ENCODE measurements at places on chromosomes 6 and 20. TPM values are rescaled to one million over a fixed set of nuclear protein-coding genes. Genes with fewer than 3 reads are reported as not detected.
A peak's percentile ranks its signal among the peaks of the same experiment; 100 is the strongest.

The SAMD10 gene
- 42.7 TPM for total RNA-seq

The BNIP5 gene
- 0.13 TPM for total RNA-seq

The AAR2 gene
- 23.6 TPM for total RNA-seq

The HCK gene
- total RNA-seq = 20.1 TPM

The HLA-DQA2 gene
- 24.2 TPM for total RNA-seq

The PSMB8 gene
- 366 TPM for total RNA-seq

The HLA-DOA gene
- 73.3 TPM for total RNA-seq

The MARCKS gene
- total RNA-seq = 164 TPM

The HLA-DQB1 gene
- total RNA-seq = 119 TPM

The SLC17A2 gene
- total RNA-seq = not detected

The ENPP5 gene
- not detected for total RNA-seq

The STMN3 gene
- 2.5 TPM for total RNA-seq

The NOX3 gene
- total RNA-seq = not detected

- no peak for DNase-seq
These were observed 65.7 kb upstream of the TOP1 start for GRCh38 chr20:40962733-40963504.

DNA sequence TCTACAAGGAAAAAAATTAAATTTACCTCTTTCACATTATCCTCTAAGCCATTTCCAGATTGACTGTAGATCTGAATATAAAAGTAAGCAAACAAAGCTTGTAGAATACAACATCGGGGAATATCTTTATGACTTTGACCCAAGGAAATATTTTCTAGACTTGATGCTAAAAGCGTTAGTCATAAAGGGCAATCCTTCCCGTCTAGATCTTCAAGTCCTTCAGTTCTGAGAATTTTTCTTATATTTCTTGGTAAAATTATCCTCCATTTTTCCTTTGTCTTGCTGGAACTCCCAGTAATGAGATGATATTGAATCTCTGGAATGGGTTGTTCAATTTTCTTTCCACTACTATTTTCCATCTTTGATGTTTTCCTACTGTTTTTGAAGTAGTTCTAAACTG lies 77.8 kb upstream of the ZNF184 start:
- no peak for DNase-seq

DNA sequence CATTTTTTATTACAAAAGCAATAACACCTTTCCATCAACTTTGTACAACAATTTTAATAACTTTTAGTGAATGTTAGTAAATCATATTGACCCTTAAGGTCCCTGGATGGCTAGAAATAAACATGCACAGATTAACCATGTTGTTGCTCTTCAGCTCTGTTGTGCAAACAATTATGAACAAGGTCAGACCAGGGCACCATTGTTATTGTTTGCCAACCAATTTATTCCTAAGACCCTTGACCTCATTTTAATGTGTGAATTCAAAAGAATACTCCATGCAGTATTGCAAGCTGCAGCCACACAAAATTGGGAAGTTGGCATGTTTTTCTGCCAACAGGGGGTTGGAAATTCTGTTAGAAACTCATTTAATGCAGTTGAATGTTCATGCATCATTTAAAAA lies 426.6 kb upstream of the MAP3K7 start:
- no peak for DNase-seq

DNA sequence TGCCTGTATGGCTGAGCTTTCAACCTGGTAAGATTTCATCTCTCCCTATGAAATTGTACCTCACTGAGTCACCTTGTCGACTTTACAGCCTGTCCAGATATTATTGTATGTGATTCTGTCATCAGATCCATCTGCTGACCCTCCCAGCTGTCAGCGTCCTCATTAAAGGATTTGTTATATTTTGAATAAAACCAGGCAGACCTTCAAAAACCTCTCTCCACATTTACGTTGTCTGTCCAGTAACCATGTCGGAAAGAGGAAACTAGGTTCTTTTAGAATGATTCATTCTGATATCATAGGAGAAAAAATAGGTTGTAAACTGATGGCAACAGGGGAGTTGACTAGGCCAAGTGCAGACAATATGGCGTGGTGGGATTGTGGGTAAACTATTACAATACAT lies 38.5 kb downstream of the TSPYL4 start:
- no peak for DNase-seq

- DNase-seq = no peak
These were observed 62.8 kb downstream of the PSMB1 start for GRCh38 chr6:170490259-170490658.

- DNase-seq = peak; percentile 35
These were observed 567 bp upstream of the FNDC11 start for GRCh38 chr20:63553251-63553932.

DNA sequence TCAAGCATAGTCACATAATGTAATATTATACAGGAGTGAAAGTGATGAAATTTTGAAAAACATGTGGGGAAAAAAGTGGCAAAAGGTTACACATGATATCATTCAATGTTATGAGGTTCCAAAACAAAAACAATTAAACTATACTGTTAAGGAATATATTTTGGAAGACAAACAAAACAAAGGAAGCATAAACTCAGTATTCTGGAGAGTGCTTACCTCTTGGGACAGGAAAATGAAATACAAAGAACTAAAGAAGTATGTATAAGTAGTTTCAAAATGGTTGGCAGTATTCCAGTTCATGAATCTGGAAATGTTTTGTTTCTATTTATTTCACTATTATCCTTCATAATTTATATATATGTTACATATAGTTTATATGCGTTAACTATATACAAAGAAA lies 213.5 kb downstream of the MOXD1 start:
- DNase-seq = no peak

DNA sequence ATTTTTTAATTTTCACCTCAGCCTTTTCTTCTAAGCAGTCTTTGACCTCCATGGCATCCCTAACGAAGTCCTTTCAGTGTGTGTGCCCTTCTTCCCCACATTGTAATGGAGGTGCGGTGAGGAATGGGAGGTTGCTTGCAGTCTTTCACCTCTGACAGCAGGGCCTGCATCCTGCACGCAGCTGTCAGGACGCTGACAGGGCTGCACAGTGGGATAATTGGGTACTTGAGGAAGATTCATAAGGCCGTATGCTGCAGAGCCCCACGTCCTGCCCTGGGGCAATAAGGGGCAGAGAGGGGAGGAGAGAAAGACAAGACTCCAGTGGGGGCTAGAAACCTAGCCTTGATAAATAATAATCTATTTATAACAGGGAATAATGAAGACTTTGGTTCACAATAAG lies 184.7 kb downstream of the SAMD5 start:
- no peak for DNase-seq

DNA sequence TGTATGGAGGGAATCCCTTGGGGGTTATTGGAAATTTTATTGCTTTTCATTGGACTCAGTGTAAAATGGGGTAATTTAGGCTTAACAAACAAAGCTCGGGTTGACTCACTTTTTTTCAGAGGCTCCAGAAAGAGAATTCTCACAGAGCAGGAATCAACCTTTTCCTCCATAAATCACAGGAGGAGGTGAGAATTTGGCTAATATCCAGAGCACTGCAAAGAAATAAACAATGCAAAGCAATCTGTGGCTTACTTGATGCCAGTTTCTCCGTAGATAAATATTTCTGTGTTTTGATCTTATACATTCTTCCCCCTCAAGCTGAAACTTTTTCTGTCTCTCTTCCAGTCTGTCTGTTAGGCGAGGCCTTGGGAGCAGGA lies 176.6 kb downstream of the TSHZ2 start:
- DNase-seq = no peak

GRCh38 chr20:46050444-46050843 lies 21.4 kb downstream of the SLC12A5 start:
- no peak for DNase-seq

DNA sequence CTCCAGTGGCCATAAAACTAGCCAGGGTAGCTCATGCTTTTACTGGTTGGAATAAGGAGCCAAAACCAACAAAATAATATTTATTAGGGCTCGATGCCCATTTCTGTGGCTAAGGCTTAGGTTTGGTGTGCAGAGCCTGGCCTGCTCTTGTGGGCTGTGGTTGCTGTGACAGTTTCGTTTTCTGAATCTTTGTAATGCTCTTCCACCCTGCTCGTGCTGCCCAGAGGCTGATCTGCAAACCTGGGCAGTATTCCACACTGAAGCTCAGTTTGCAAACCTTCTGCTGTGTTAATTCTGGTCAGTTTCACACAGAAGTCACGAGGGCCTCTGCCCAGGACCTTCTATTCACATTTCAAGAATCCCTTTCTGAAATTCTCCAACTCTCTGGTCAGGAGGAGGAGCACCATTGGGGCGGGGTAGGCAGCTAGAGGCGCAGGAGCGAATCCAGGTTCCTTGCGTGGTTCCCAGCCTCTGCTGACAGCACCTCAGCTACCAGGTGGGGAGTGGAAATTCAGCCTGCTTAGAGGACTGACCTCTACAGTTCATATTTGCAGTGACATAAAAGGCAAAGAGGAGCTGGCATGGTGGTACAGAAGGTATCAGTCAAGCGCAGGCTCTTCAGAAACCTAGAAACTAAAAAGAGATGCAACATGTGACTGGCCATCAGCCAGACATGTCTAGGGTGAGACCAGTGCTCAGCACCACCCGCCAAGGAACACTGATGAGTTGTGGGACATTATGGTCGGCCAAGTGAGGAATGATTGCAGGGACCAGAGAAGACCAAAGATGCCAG lies 14.3 kb upstream of the C20orf144 start:
- peak; percentile 34 for DNase-seq

- no peak for DNase-seq
These were observed 48.9 kb downstream of the ATXN1 start for GRCh38 chr6:16712255-16712930.

DNA sequence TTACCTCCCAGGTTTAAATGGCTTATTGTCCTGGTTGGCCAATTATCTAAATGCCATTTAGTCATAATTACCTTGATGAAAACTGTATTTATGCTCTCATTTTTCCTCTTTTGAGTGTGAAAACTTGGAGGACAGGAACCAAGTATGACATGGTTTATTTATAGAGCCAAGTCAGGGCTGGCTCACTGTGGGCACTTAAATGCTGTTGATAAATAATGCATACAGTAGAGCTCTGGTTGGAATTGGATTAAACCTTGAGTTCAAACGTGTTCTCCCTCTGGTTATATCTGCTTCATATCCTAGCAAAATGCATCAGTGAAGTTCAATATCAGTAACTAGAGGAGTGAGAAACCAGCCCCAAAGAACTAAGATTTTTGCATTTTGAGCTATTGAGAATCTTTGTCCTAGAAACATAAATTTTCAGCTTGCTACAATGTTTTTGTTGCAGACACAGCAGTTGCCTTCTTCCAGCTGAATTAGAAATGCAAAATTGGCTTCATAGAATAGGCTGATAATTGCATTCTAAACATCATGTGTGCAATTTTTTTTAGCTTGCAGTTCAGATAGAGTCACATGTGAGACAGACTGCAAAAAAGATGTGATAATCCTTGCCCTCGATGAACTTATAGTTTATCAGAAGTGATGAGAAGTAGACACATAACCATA lies 255.8 kb downstream of the BTBD3 start:
- DNase-seq = no peak

GRCh38 chr6:35370124-35370741 lies 27.9 kb downstream of the PPARD start:
- no peak for DNase-seq

GRCh38 chr20:10883166-10883565 lies 209.4 kb upstream of the JAG1 start:
- no peak for DNase-seq

DNA sequence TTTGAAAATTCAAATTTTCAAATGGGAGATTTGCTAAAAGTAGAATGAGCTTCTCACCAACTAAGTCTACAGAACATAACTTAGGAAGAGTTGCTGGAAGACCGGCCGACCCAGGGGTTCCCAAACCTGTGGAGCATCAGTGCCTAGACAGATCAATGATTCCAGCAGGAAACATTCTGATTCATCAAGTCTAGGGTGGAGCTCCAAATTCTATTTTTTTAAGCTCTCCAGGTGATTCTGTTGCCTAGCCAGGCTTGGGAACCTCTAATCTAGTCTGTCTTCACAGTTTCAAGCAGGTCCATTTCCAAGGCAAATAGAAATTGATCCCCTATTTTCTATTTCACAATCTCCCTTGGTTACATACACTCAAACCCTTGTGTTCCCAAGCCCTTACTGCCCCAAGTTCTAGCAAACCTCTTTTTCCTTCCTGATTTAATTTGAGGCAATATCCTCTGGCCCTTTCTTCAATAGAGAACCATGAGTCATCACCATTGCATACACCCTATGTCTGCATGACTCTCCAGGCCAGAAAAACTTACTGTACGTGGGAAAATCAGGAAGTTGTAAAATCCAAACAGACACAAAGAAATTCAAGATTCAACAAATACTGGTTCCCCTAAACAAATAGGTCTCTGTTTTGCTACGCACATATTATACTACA lies 8.9 kb downstream of the ATXN1 start:
- DNase-seq = no peak

- DNase-seq = no peak
These were observed 220.9 kb downstream of the HACE1 start for GRCh38 chr6:104638841-104639290.

GRCh38 chr6:114000069-114000468 lies 29.1 kb upstream of the HDAC2 start:
- DNase-seq = no peak

DNA sequence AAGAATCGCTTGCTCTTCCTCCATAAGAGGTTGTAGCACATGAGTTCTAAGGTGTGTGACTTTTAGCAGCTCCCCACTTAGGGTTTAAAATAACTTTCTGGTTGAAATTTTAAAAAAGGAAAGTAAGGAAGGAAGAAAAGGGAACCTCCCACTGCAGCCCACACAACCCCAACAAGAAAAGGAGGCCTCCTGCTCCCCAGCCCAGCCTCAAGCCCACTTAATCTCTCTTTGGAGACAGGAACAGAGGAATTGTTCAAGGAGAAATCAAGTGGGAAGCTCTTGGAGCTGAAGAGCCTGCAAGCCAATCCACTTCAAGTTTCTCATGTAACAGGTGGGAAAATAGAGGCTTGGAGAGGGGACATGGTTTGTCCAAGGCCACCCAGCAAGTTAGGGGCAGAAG lies 39.1 kb upstream of the PREX1 start:
- no peak for DNase-seq

DNA sequence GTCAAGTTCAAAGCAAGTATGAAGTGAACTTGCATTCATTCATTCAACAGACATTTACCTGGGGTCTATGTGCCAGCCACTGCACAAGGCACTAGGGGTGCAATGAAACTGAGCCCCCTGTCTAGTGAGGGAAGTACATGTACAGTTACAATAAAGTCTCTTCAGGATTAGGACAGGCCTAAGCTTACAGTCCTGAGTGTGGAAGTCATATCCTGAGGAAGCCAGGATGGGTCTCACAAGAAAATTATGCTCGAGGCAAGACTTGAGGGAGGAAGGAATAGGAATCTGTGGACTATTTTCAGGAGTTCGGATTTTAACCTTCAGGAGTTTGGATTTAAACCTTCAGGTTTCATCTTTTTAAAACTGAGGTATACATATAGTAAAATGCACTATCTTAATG lies 19.4 kb downstream of the TTI1 start:
- no peak for DNase-seq

- DNase-seq = no peak
These were observed 664.7 kb downstream of the RFPL4B start for GRCh38 chr6:113011801-113012200.

DNA sequence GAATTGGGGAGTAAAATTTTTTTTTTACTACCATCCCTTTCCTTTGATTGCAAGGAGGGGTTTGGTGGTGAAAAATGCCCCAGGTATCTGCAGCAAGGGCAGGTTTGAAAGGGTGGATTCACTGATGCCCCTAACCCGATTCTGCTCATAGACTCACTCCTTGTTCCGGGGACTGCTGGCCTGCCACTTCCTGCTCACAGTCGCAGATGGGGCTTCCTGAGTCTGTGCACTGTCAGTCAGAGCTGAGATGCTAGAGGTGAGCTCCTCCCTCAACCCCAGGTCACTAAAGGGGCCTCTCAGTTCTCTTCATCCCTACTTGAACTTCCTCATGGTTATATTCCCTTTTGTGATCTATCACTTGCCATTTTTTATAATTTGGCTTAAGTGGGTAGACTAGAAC lies 357.9 kb downstream of the FARS2 start:
- DNase-seq = peak; percentile 17

- no peak for DNase-seq
These were observed 119.1 kb upstream of the PDE10A start for GRCh38 chr6:165782134-165782533.

Measured in GM12878 (cell line).